Stimulated activated CD8-positive, alpha-beta memory T cell treated with anti-CD3 and anti-CD28 coated beads, Interleukin-15, amount 100 ng/mL, for 24 hours (primary cell): ENCODE measurements at places on chromosomes 7 and 10.

GRCh38 chr10:79491143-79491835 is 21.0 kb upstream of the EIF5AL1 start:
- DNase-seq: no peak

GRCh38 chr7:45000093-45001032 is at the start of gene CCM2:
TSS of gene CCM2 (plus strand) at chr7:45000201. CDS start at chr7:45000334, 133 bp downstream.
- DNase-seq: no peak

DNA sequence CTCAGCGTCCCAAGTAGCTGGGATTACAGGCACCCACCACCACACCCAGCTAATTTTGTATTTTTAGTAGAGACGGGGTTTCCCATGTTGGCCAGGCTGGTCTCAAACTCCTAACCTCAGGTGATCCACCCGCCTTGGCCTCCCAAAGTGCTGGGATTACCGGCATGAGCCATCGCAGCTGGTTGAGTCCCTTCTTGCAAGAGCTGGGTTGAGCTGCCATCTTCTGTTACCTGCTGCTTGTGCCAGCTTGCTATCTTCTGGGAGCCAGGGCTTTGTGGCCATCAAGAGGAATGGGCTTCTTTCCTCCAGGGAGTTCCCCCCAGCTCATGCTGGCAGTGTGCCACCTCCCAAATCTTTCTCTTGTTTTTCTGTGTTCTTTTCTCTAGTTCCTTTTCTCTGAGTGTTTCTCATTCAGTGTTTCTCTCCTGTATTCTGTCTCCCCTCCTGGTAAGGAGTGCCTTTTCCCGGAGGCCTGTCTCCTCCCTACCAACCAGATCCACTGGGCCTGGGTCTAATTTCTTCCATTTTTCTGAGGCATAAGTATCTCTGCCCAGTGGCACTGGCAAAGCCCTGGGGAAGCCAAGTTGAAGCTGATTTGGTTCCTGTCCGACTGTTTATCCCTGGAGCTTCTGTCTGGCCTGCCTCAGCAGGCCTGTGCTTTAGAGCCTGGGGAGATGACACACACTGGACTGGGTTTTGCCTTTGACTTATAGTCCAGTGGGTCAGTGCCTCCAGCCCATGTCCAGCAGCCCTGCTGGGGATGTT is 3.7 kb downstream of the DBNL start:
- no peak for DNase-seq

DNA sequence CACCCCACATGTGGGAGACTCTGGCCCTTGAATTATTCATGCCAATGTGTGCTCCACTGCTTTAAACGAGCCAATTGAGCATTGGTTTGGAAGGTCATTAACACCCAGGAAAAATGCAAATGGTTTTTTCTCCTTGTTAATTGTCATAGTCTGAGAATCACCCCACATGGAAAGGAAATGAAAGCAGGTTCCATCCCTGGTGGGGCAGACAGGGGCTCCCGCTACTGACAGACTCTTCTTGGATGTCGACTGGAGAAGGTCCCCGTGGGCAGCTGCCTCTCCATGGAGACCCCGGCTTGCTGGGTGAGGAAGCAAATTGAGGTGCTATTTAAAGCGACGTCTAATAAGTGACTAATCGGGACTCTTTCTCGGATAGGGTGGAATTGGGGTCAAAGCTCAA is 32.0 kb upstream of the EN2 start:
- DNase-seq: no peak

DNA sequence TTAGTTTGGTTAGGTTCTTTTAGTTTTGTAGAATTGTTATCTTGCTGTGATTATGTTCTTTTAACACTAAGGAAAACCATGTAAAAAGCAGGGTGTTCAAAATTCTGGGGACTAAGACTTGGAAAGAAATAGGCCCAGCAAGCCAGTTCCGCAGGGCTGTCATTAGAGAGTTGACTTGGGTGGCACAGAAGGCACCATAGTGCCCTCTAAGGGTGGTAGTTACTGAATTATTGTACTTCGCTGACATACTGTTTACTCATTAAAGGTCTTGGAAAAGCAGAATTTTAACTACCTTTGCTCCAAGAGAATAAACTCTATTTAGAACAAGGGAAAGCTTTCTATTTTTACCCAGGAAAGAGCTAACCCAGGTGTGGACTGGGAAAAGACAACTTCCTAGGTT is 86.5 kb downstream of the OTUD1 start:
- no peak for DNase-seq
